ENCODE measurements at places on chromosomes 3 and 15.

- DNase-seq, result no peak
These were observed 48.7 kb upstream of the VEPH1 start for GRCh38 chr3:157551961-157552360.

DNA sequence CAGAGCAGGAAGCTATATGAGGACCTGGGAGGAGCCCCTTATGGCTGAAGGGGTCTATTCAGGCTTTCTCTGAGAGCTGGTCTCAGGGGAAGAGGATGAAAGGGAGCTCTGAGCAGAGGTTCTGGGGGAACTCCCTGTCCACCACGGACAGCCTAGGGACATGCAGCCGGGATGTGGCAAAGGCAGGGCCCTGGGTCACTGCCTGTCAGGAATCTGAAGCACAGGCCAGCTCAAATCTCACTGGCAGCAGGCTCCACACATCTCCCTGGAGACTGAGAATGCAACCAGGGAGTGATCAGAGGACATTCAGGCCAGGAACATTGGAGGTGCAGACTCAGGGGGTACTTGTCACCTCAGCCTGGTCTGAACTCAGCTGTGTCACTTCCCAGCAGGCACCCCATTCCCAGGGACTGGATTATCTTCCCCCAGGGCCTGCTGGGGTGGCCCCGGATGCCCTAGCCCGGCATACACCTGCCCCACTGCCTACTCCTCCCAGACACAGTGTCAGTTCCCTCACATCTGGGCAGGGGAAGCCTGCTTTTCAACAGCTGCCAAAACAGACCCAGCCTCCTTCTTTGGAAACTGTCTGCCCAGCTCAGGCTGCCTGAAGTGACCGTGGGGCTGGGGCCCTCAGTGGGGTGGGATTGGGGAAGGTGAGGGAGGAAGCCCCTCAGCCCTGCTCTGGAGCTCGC, 18.3 kb upstream of the SEMA3F start:
- no peak for DNase-seq

DNA sequence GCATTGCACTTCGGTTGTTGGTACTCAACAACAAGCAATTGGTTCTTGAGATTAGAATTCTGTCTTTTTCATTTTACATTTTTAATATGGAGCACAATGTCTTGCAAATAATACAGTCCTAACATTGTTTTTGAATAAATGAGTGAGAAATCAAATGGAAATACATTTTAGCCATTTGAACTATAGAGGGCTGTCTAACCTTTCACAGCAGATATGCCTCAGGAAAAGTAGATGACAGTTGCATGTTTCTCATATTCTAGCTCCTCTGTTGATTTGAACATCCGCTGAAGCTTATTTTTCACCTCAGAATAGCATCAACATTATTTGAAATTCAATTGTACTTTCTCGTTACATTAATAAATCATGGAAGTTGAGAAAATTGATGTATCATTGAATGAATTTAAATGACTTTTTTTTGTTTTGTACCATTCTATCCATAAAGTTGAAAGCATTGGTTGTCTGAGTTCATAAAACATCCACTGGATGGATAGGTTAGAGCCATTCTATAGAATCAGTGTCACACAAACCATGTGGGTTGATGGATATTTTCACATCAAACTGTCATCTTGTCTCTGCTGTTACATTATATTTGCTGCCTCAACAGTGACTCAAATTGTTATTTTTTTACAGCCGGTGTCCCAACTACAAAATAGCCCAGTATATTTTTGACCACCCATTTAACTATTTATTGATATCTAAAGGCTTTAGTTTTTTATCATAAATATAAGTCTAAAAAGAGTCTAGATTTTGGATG, 928.3 kb downstream of the NSUN3 start:
- DNase-seq, result no peak

GRCh38 chr3:73474619-73475018, 150.1 kb downstream of the PDZRN3 start:
- no peak for DNase-seq
